Glutamatergic neuron (in vitro differentiated cells): ENCODE measurements at places on chromosomes 4 and X.
A peak's percentile ranks its signal among the peaks of the same experiment; 100 is the strongest.

DNA sequence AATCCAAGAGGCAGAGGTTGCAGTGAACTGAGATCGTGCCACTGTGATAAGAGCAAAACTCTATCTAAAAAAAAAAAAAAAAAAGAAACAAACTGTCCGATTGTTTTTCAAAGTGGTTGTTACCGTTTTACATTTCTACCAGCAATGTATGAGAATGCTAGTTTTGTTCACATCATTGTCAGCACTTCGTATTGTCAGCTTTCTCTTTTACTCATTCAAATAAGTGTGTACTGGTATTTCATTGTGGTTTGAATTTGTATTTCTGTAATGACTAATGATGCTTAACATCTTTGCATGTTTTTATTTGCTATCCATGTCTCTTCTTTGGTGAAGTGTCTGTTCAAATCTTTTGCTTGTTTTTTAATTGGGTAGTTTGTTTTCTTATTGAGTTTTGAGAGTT lies 65.8 kb downstream of the GPR101 start:
- DNase-seq, result no peak

GRCh38 chr4:67520141-67520540 lies 25.2 kb downstream of the CENPC start:
- DNase-seq, result no peak

- DNase-seq, result no peak
These were observed 220.0 kb downstream of the PCDH18 start for GRCh38 chr4:137312257-137312656.

DNA sequence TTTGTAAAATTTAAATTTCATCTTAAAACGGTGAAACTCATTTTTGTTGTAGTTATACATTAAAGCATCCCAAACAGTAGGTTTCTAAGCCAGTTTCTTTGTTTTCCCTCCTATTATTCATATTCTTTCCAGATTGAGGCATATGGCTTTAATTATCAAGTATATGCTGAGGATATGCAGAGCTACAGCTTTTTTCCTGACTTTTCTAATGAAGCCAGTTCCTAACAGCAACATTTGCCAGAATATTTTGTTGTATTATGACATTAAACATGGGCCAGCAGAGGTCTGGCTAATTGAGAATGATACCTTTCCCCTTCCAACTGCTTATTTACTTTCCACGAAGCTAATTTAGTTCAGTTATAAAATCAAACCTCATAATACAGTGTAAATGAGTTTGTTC lies 75.3 kb downstream of the SLIT2 start:
- no peak for DNase-seq

GRCh38 chr4:169485791-169486742 lies 126.3 kb downstream of the NEK1 start:
- DNase-seq, result peak; percentile 27

GRCh38 chrX:108447303-108447702 lies 7.7 kb downstream of the COL4A5 start:
- no peak for DNase-seq
